ENCODE measurements at places on chromosomes 4 and X.

DNA sequence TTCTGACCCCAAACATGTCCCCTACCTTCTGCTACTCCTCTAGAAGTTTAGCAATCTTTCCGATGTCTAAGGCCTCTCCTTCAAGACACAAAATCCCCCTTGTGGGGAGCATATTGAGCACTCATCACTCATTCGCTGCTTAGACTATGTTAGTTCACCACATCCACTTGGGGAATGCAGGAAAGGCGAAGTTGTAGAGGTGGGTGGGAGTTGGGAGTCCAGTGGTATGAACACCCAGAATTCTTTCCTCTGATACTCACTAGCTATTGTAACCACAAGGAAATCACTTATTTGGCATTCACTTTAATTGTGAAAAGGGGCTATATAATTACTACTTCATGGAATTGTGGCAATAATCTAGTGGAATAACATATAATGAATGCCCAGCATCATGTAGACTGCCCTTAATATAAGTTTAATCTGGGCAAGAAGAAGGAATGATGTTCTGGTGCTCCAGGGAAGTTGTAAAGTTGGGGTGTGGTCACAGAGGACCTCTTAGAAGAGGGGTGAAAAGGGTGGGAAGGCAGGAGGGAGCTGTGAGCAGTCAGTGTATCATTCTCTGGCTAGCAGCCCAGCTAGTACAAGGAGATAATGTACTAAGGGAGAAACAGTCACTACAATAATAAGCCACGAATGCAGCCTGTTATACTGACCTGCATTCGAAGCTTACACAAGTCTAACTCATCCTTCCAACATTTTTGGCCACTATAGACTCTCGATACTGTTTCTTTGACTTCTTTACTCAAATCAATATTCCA lies 468.2 kb upstream of the DIPK2B start:
- DNase-seq: no peak

GRCh38 chr4:140633124-140633523 lies 64.4 kb upstream of the UCP1 start:
- DNase-seq: no peak

DNA sequence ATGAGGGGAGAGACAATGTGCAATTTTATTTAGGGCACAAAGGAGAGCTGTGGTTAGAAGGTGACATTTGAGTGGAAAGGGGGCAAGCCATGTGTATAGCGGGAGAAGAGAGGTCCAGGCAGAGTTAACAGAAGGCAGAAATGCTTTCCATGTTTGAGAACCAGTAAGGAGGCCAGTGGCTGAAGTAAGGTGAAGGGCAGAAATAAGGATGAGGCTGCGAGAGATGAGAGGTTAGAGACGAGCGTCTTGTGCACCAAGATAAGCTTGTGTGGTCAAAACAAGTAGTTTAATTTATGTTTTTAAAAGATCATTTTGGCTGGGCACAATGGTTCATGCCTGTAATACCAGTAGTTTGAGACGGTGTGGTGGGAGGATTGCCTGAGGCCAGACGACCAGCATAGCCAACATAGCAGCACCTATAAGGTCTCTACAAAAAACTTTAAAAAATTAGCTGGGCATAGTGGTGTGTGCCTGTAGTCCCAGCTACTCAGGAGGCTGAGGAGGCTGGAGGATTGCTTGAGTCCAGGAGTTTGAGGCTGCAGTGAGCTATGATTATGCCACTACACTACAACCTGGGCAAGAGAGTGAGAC lies 8.5 kb downstream of the HTT start:
- no peak for DNase-seq

DNA sequence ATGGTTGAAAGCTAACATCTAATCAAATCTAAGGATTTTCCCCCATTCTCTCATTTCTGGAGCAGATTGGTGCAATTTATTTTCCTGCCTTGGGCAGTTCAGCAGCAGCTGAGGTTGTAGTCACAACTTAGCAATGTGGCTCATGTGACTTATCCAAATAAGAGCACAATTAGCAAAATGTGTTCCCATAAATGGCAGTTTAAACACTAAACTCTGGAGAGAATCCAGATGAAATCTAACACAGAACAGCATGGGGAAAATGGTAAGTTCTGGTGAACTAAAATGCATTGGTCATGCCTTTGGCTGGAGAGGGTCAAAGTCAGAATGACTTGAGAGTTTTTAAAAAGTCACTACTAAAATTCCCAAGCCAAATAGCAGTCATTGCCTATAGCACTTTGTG lies 422.6 kb upstream of the DIPK2B start:
- DNase-seq: no peak

DNA sequence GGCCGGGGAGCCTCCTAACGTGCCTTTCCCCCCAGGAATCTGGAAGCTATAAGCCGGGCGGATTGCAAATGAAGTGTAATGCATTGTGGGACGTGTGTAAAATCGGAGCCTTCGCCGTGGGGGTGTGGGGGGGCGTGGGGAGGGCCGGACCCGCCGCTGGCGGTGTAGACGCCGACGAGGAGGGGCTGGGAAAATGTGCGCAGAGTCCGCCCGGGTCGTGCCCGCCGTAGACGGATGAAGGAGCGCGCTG lies 1.3 kb downstream of the STOX2 start:
- no peak for DNase-seq

- DNase-seq: no peak
Measured at GRCh38 chr4:663046-663437, 11.0 kb downstream of the ATP5ME start.

- DNase-seq: no peak
Measured at GRCh38 chrX:40095583-40096394, 2.0 kb downstream of the BCOR start.

Data from renal cortex interstitium (tissue), 15 donors.